HFFc6 (cell line): ENCODE measurements at places on chromosomes 13 and 19. TPM values are rescaled to one million over a fixed set of nuclear protein-coding genes. Genes with fewer than 3 reads are reported as not detected.

The PODNL1 gene
- total RNA-seq, result 10.4 to 13.0 TPM (median 11.8 TPM) in 3 replicates

The ARID3A gene
- total RNA-seq, result 34.9 to 37.5 TPM (median 36.0 TPM) in 3 replicates

DNA sequence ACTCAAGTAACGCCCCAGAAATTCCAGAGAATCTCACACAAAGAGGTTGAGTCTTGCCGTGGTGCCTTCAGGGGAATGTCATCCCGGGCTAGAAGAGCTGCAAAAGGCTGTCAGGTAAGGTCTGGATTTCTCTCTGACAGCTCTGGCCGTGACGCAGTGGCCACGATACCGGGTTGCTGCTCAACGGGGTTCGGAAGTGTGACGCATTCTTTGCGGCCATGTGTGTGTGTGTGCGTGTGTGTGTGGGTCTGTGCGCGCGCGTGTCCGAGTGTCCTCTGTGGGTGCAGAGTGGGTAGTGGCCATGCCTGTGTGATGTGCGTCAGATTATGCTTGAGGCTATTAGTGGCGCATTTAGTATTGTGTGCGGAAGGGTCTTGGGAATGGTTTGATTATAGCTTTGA lies 306 bp downstream of the ZNF540 start:
- peak; percentile 73 for DNase-seq

GRCh38 chr19:28602675-28603298 lies 610.2 kb downstream of the UQCRFS1 start:
- DNase-seq, result no peak

DNA sequence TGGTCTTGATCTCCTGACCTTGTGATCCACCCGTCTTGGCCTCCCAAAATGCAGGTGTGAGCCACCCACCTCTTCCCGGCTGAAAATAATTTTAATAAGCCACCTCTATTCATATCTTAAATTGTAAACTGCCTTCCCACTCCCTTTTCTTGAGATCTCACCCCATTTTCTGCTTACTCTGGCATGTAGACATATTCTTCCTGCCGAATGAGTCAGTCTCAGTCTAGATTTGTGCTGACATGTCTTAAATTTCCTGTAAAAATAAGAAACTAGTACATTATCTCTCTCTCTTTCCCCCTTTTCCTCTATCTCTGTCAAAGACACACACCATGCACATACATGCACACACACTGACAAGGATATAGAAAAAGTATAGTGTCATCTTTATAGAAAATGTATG lies 60.9 kb downstream of the THSD1 start:
- DNase-seq, result peak; percentile 31

- no peak for DNase-seq
Measured at GRCh38 chr13:23467932-23468278, 34.4 kb upstream of the SACS start.

The LRP3 gene
- total RNA-seq, result 2.2 to 16.9 TPM (median 14.7 TPM) in 3 replicates

The NCR1 gene
- not detected in 3 replicates for total RNA-seq

DNA sequence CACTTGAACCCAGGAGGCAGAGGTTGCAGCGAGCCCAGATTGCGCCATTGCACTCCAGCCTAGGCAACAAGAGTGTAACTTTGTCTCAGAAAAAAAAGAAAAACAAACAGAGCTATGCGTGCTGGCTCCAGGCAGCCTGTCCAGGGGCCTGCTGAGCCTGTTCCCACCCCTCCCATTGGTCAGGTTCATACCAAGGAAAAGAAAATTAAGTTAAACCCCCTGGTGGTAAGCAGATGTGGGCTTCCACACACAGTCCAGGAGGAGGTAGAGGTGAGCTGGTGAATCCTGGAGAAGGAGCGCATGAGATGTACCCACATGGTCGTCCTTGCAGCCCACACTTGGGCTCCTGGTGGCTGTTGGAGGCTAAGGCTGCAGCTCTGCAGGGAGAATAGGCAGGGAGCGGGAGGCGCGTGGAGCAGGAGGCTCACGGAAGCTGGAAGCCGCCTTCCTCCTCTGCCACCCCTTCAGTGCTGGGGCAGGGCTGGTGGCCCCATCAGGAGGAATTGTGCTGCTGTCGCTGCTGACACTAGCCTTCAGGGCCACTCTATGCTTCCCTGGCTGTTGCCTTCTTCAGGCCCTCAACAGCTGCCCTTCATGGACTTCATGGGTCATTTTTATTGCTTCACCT lies 10.5 kb upstream of the CHAMP1 start:
- no peak for DNase-seq

GRCh38 chr13:71618159-71618558 lies 248.8 kb downstream of the DACH1 start:
- DNase-seq, result no peak

- DNase-seq, result no peak
Measured at GRCh38 chr19:40400559-40400958, 10.6 kb upstream of the HIPK4 start.

DNA sequence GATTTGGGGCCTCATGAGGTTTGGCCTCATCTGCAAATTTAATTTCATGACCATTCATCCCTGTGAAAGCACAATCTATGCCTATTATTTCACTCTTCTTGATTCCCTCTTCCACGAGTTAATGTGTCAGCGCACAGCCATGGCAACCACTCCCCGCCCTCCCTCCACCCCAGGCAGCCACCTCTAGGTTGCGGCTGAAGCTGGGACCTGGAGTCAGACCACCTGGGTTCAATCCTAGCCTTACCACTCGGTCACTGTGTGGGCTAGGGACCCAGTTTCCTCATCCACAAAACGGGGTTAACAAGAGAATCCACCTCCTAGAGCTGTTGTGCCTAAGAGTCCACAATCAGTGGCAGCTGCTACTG lies 9.8 kb downstream of the CHST8 start:
- DNase-seq, result no peak

- DNase-seq, result no peak
Measured at GRCh38 chr19:24057144-24057543, 29.8 kb upstream of the ZNF254 start.

DNA sequence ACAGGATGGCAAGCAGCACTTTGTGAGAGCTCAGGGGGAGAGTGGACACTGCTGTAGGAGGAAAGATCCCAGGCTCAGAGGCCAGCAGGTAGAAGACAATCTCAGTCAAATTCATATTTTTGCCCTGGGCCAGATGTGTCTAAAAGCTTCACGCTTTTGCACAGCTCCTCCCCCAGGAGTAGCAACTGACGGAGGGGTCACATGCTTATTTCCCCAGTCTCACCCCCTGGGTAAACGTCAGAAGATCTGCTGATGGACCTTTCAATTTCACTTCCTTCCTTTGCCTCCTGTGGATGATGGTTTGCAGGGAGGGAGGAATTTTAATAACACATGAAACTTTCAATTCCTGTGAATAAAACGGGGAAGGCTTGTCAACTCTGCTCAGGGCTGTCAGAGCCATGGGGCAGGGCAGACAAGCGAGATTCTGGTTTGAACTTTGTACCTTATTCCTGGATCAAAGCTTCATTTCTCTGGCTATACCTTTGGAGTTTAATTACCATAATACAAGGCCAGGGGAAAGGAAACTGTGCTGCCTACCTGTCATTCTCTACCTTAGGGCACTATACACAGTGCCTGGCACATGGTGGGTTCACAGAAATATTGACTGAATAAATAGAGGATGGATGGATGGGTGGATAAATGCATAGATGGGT lies 41.0 kb downstream of the POU4F1 start:
- DNase-seq, result no peak

- peak; percentile 93 for DNase-seq
Measured at GRCh38 chr19:11137542-11138384, 17.8 kb downstream of the SPC24 start.

DNA sequence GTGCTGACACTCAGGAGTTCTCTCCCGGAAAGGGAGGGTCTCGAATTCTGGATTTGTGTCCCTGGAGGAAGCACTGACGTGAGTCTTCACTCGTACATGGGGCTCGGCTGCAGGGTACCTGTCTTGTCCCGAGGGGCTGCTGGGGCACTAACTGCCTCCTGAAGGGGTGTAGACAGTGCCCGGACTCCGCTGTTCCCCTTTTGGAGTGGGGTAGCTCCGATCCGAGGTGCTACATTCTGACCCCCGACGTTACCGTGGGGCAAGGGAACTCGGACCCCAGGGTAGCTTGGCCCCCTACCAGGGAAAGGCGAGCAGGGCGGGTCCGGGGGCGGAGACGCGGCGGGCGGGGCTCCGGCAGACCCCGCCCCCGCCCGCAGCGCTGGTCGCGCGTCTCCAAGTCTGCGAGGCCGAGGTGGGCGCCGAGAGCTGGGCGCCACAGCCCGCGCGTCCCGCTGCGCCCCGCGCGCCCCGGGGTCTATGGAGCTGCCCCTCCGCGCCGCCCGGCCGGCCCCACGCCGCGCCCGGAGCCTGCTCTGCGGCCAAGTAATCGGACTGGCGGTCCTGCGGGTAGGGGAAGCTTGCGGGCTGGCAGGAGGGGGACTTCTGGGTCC lies at the start of gene NPAS1:
NPAS1 (plus strand) TSS at position 407 of the 611 bp plus-strand sequence. CDS start 1,211 bp downstream, outside the sequence.
- DNase-seq, result no peak

GRCh38 chr19:57406516-57407123 lies 4.3 kb upstream of the ZNF17 start:
- DNase-seq, result peak; percentile 27

GRCh38 chr19:16562608-16563025 lies 9.6 kb downstream of the SLC35E1 start:
- no peak for DNase-seq

The MISP gene
- not detected in 3 replicates for total RNA-seq

The ZNF525 gene
- total RNA-seq, result 2.6 to 4.1 TPM (median 3.7 TPM) in 3 replicates

DNA sequence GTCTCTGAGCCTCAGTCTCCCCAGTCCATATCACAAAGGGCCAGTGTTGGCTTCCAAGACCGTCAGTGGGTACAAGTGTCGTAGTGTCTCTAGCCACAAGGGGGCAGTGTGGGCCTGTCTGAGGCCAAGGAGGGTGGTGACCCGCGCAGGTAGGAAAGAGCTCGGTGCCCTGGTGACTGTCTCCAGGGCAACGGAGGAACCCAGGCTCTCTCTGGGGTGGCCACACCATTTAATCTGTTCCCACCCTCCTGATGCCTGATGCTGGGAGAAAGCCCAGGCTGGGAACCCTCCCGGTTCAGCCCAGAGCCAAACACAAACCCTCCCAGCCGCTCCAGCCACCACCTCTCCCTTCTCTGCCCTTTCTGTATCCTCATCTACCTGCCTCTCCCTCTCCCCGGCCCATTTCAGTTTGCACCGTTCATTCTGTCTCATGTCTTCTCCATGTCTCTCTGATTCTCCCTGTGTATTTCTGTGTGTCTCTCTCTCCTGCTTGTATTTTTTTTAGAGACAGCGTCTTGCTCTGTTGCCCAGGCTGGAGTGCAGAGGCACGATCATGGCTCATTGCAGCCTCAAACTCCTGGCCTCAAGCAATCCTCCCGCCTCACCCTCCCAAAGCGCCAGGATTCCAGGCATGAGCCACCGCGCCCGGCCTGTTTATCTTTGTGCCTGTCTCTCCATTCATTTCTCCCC lies 17.5 kb upstream of the MEIS3 start:
- DNase-seq, result peak; percentile 17

- no peak for DNase-seq
Measured at GRCh38 chr19:30028992-30029343, 86.9 kb downstream of the URI1 start.

DNA sequence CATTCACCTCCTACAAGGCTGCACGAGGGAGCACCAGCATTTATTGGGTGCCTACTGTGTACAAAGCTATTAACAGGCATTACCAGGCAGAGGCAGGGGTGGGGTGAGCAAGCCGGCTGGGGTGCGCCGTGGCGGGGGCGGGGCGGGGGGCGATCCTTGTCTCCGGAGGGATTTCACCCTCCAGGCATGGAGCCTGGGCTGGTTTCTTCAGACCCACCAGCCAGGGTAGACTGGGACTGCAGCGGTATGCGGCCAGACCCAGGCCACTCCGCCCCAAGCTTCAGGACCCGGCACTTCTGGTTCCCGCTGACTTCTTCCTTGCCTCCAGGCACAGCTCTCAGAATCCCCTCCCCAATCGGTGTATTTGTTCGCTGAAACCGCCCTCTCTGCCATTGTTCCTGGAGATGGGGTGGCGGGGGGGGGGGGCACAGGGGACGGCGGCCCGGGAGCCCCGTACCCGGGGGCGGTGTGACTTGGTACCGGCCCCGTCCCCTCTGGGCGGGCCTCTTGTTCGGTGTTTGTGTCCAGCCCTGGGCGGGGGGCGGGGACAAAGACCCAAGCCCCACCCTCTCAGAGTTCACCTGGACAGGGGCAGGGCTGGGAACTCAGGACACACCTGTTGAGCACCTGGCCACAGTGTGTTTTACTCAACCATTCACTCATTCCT lies 14.4 kb downstream of the TJP3 start:
- no peak for DNase-seq

The MIA gene
- total RNA-seq, result not detected in 3 replicates

The ZNF442 gene
- total RNA-seq, result 2.8 and 3.1 TPM in 2 replicates

DNA sequence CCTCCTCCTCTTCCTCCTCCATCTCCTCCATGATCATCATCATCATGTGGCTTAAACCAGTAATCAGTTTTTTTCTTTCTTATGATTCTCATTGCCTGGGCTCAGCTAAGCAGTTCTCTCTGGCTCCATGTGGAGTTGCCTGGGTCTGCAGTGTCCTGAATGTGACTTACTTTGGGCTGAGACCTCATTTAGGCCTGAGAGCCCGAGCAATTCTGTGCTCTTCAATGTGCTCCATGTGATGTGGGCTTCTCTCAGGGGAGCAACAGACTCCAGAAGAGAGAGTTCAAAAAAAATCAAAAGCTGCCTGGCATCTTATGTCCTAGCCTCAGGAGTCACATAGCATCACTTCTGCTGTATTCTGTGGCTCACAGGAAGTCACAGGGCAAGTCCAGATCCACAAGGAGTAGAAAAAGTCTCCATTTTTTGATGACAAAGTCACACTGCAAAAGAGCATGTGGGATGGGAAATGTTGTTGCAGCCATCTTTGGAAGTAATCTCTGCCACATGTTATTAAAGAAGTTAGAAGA lies 128.7 kb downstream of the MAB21L1 start:
- no peak for DNase-seq

The SERPINE3 gene
- total RNA-seq, result not detected in 3 replicates

The ZNF208 gene
- not detected in 3 replicates for total RNA-seq

The ZNF626 gene
- 1.7 to 3.5 TPM (median 2.1 TPM) in 3 replicates for total RNA-seq

GRCh38 chr19:13115936-13116281 lies 631 bp downstream of the TRMT1 start:
- DNase-seq, result no peak

DNA sequence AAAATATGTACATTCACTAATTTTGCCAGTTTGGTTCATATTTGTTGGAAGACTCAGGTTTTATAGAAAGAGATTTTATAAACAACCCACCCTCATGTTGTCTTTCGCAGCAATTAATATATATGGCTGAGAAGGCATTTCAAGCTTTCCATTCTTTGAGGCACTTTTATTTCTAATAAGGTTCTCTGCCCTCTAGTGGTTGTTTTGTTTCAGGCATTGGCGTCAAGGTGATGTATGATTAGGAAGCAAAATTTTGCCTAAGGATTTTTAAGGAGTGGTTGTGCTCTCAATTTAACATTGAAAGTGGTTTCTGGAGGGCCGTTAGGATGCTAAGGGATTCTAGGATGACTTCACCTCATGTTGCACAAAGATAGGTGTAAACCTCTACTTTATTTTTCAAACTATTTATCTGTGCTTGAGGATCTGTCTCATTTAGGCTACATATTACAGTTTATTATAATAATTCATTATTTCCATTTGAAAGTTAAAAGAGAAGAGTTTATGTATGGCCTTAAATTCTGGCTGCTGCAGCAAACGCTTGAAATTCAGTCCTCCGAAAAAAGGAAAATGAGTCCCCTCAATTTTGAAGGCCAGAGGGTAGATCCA lies 35.9 kb downstream of the OXGR1 start:
- DNase-seq, result peak; percentile 24

GRCh38 chr19:49141352-49141751 lies 13.8 kb downstream of the HRC start:
- DNase-seq, result no peak
